Foreskin keratinocyte (primary cell): ENCODE measurements at places on chromosomes 16 and 17. TPM values are rescaled to one million over a fixed set of nuclear protein-coding genes. Genes with fewer than 3 reads are reported as not detected.

DNA sequence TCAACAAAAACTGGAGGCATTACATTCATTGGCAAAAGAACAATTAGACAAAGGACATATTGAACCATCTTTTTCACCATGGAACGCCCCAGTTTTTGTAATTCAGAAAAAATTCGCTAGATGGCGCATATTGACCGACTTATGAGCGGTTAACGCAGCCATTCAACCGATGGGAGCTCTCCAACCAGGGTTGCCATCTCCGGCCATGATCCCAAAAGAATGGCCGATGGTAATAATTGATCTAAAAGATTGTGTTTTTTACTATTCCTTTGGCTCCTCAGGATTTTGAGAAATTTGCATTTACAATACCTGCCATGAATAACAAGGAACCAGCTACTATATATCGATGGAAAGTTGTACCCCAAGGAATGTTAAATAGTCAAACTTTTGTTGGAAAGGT, 21.4 kb downstream of the ALOX15B start:
- peak; percentile 41 for DNase-seq

The AATK gene
- total RNA-seq, result 0.14 and 0.18 TPM in 2 replicates

DNA sequence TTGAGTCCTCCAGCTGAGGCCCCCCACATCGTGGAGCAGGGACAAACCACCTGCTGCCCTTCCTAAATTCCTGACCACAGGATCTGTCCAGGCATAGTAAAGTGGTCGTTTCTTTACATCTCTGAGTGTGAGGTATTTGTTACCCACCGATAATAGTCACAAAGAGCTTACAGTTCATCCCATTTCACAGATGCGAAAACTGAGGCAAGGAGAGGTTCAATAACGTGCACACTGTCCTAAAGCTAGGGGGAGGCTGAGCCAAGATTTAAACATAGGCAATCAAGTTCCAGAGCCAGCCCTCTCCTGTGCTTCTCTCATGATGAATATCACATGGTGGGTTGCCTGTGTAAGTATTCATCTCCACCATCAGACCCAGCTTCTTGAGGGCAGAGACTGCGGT, 135.4 kb downstream of the CCT6B start:
- DNase-seq, result no peak

DNA sequence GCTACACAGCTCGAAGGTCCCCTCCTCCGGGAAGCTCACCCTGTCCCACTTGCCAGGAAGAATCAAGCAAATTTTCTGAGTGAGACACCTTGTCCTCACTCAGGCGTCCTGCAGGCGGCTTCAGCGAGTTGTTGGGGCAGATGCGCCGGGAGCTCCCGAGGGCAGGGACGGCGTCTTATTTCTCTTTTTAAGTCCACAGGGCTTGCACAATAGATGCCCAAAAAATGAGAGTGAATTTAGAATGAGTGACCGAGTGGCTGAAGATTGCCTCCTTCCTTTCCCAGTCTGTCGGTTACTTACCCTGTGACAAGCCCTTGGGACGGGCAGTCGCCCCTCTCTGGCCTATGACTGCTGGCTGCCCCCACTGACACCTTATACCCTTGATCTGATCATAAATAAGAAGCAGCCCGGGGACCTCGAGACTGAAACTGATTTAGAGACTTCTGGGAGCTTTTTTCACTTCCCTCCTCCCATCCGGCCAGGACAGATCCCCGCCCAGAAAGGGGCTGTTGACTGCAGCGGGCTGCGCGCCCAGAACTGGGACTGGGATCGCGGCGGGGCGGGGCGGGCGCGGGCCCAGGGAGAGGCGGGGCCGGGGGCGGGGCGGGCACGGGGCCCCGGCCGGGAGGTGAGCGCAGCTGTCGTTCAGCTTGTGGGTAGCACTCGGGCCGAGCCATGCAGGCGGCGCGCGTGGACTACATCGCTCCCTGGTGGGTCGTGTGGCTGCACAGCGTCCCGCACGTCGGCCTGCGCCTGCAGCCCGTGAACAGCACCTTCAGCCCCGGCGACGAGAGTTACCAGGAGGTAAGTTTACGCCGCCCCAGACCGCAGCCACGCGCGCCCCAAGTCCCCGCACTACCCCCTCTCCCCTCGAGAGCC, at the start of gene TTYH2:
Gene TTYH2, plus strand, starts transcription at position 659 of the 879 bp plus-strand sequence. Its CDS starts 17 bp downstream, at position 676.
- DNase-seq, result peak; percentile 59

GRCh38 chr17:15942207-15942833, 2.6 kb upstream of the ADORA2B start:
- DNase-seq, result no peak

GRCh38 chr16:53515811-53516210, 12.8 kb upstream of the AKTIP start:
- no peak for DNase-seq

- DNase-seq, result no peak
These were observed 24.9 kb downstream of the SBK1 start for GRCh38 chr16:28317040-28317880.

The CCL7 gene
- not detected in 2 replicates for total RNA-seq

GRCh38 chr17:38559051-38559879, 46.5 kb downstream of the SRCIN1 start:
- DNase-seq, result peak; percentile 73

DNA sequence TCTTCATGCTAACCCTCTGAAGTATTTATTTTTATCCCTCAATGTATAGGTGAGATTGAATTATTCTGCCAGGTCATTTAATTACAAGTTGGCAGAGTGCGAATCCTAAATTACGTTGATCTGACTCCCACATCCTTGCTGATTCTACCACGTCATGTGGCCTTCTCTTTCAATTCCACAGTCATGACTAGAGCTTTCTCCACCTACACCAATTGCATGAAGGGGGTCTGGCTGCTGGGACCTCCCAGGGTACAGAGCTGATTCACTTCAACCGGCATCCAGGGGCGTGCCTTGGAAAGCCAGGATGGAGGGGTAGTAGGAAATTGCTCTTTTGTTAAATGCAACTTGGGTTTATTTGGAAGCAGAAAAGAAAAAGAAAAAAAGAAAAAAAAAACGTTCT, 41.1 kb upstream of the CDH13 start:
- peak; percentile 8 for DNase-seq

The SLC13A2 gene
- not detected in 2 replicates for total RNA-seq

GRCh38 chr17:43171586-43172487, 823 bp downstream of the NBR1 start:
- DNase-seq, result peak; percentile 93

GRCh38 chr16:4536391-4537106, 2.0 kb downstream of the CDIP1 start:
- DNase-seq, result peak; percentile 61

DNA sequence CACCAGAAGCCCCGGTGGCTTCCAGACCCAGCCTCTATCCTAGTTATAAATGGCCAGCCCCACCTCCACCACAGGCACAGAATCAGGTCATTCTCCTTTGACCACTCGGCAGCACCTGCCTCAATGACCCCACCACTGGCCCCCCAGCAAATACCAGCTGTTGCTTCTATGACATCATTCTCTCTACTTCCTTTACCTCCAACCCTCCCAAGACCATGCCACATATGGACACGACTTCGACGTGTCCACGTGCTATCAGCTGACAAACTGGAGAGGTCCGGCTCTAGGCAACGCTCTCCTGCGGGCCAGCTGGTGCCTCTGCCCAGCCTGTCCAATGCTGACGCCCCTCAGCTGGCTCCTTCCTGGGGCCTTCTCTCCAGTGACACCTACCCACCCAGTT, 5.9 kb downstream of the ALYREF start:
- no peak for DNase-seq

The NLRC3 gene
- not detected in 2 replicates for total RNA-seq

The PLEKHH3 gene
- total RNA-seq, result 15.7 and 17.2 TPM in 2 replicates

- no peak for DNase-seq
These were observed 5.1 kb downstream of the MMP25 start for GRCh38 chr16:3051494-3051893.
